Activated CD8-positive, alpha-beta memory T cell treated with anti-CD3 and anti-CD28 coated beads, Interleukin-2, amount 10 ng/mL, durations not matched to agents 7 days and 5 days (primary cell): ENCODE measurements at places on chromosomes 2 and 18.

DNA sequence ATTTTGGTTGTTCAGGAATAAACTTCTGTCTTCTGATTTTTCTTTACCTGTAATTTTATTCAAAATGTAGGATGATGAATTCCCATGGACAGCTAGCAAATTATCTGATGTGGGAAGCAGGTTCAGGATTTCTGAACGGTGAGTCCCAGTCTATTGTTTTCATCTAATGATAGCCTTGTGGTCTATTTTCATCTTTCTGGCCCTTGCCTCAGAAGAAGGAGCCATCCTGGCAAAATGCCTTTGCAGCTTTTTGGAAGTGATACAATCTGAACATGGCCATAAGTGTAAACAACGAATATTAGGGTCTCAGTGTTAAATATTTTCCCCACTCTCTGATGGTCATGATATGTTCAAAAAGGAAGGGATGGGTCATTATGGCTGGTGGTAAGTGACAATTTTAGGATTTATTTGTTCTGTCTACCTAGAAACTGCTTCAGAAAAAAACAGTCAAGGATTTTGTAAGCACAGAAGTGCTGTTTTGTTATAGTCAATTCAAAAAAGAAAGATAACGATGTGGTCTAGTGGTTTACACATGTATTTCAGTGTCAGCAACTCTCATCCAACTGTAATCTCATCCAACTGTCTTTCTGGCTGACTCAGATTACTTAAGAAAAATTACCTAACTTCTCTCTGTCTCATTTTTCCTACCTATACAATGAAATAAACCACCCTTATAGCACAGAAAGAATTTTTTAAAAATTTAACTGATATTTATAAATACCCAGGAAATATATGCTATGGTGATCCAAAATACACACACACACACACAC is 272.6 kb upstream of the ERBB4 start:
- no peak overlapping the region for H3K4me3 ChIP-seq
- peaks cover 9% of the 10 kb centered on the region for H3K4me1 ChIP-seq
- H3K36me3 ChIP-seq = no peaks in the 10 kb centered on the region
- no peaks in the 10 kb centered on the region for H3K27me3 ChIP-seq
- DNase-seq = no peak

DNA sequence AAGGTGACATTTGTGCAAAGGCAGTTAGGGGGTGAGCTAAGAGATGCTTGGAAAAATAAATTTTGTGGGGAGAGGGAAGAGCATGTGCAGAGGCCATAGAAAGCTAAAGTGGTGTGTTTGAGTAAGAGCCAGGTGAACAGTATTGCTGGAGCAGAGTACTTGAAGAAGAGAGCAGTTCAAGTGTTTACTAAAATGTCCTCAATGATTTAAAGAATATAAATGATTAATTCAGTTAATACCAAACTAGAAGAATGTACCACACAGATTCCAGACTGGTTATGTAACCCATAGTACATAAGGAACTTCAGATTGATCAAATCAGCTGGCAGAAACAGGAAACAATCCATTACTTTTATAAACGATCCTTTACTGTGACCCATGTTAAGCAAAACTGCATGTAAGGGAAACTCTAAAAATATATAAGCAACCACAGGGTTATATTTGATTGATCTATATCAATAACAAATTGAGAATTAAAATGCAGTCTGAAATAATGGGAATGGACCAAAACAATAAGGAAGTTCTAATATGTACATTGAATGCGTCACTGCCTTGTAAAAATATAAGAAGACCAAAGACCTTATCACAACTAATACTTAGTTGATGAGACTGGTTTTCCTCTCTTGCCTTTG is 76.9 kb downstream of the LDAH start:
- no peak overlapping the region for H3K4me3 ChIP-seq
- no peak for DNase-seq
- peaks cover 36% of the 10 kb centered on the region for H3K36me3 ChIP-seq
- H3K27ac ChIP-seq = no peak overlapping the region
- H3K27me3 ChIP-seq = no peaks in the 10 kb centered on the region

DNA sequence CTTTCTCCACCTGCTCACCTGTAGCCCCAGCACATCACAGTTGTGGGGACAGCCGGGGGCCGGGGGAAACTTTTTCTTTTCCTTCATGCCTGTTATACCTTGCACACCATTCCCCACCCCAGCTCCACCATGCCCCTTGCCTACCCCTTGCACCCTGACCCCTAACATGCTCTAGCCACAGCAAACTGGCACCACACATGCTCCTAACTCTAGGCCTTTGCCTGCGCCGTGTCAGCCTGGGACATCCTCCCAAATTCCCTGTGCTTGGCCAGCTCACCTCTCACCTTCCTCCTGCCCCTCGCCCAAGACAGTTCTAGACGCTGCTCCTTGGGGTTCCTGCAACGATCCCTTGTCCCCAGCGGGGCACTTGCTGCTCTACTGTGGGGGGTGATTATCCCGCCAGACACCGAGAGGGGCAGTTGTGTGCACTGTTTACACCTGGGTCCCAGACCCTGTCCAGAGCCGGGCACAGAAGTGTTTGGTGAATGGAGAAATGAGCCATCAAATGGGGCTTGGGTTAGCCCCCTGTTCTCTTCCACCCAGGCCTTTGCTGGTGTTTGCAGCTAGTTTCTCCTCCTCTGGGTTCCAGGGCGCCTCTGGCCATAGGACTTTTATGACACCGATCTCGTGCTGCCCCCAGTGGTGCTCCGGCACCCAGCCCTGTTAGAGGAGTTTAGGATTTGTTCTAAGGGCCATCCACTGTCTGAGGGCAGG is 129.8 kb downstream of the CTIF start:
- DNase-seq = no peak
- H3K27me3 ChIP-seq = no peaks in the 10 kb centered on the region
- peaks cover 5% of the 10 kb centered on the region for H3K36me3 ChIP-seq
- no peak overlapping the region for H3K4me3 ChIP-seq
- H3K4me1 ChIP-seq = no peaks in the 10 kb centered on the region

DNA sequence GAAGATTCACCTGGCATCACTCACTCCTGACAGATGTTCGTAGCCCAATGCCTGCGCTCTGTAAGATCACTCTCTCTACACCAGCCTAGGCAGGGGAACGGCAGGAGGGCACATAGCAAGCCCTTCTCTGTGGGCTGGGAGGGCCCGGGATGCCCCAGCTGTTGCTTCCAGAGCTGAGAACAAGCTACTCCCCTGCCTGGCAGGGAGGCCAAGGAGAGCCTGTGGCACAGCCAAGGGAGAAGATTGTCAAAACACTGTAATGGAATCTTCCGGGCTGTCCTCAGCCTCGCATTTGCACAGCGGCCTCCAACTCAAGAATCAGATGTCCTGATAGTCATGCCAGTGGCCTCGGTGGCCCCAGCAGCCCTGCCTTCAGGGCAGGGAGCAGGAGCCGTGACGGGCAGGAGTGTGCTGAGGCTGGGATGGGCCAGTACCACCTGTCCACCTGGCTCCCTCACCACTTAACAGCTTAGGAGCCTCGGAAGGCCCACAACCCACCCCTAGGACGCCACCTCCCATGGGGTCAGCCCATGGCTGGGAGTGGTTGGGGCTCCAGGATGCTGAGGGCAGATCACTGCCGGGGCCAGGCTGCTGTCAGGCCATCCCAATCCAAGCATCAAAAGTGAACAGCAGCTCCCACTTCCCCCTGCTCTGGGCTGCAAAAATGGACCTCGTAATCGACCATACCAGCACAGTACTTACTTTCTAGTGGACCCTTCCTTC is 21.9 kb upstream of the SLC35F6 start:
- H3K27me3 ChIP-seq = peaks cover 3% of the 10 kb centered on the region
- peaks cover 18% of the 10 kb centered on the region for H3K4me1 ChIP-seq
- no peak for DNase-seq
- H3K4me3 ChIP-seq = no peak overlapping the region
- H3K36me3 ChIP-seq = no peaks in the 10 kb centered on the region

GRCh38 chr2:102251042-102251848 is 60.1 kb upstream of the IL1RL1 start:
- peaks cover 40% of the 10 kb centered on the region for H3K4me1 ChIP-seq
- DNase-seq = peak; percentile 67
- peaks cover 21% of the 10 kb centered on the region for H3K27me3 ChIP-seq
- peak overlapping the region; percentile 75 for H3K4me3 ChIP-seq
